ENCODE measurements at places on chromosomes 5 and 9.
A peak's percentile ranks its signal among the peaks of the same experiment; 100 is the strongest.

GRCh38 chr9:76403352-76403751 lies 9.1 kb upstream of the RFK start:
- peak; percentile 83 for DNase-seq

GRCh38 chr9:107708791-107709190 lies 219.2 kb upstream of the KLF4 start:
- no peak for DNase-seq

DNA sequence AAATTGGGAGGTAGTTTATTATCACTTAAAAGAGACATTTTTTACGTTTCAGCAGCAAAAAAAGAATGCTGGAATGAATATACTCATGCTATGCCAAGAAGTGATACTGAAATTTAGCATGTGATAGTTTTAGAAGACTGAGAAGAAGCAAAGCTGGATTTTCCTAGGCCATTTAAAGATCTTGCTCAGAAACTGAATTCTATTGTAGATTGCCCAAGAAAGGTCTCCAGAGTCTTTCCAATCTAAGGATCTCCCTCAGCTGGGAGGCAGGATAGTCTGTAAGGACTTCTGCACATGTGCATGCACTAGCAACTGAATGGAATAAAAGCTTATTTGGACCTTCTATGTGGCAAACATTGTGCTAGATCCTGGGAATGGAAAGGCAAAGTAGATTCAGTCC lies 334.5 kb downstream of the DTWD2 start:
- DNase-seq = no peak

DNA sequence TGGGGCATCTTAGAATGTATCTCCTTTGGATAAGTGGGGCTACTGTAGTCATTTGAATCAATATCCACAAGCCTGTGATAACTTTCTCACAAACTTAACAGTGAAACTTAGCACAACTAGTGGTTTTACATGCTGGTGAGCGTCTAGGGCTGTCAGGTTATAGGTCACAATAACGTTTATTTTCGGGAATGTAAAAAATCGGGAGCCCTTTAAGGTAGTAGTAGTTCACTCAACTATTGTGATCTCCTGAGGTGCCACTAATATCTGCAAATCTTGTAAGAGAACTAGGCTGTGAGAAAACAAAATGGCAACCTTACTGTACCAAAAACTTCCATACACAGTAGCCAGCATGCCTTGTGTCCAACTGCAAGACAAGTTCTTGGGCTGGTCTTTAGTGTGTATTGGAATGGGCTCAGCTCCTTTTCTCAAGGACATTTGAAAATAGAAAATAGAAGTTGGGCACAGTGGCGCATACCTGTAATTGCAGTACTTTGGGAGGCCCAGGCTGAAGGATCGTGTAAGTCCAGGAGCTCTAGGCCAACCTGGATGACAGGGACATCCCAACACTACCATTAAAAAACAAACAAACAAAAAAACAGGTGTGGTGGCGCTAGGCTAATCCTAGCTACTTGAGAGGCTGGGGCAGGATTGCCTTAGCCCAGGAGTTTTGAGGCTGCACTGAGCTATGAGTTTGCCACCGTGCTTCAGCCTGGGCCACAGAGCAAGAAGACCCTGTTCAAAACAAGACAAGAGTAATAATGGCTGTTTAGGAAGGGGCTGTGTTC lies 5.2 kb upstream of the PKN3 start:
- no peak for DNase-seq

DNA sequence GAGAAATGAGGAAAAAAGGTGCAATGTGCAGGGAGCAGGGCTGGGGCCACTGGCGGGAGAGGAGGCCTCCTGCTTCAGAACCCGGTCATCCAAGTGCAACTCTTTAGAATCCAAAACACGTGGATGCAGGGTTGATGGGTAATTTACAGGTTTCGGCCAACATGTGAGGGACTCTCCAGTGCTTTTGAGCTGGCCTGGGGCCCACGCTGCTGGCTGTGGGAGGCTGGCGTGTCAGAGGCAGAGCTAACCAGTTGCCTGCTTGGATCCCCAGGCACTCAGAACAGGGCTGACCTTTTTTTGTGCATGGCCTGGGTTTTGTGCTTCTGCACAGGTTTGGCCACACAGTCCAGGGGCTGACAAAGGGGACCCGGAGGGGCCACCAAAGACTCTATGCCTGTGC lies 61.6 kb downstream of the GADD45G start:
- DNase-seq = no peak

DNA sequence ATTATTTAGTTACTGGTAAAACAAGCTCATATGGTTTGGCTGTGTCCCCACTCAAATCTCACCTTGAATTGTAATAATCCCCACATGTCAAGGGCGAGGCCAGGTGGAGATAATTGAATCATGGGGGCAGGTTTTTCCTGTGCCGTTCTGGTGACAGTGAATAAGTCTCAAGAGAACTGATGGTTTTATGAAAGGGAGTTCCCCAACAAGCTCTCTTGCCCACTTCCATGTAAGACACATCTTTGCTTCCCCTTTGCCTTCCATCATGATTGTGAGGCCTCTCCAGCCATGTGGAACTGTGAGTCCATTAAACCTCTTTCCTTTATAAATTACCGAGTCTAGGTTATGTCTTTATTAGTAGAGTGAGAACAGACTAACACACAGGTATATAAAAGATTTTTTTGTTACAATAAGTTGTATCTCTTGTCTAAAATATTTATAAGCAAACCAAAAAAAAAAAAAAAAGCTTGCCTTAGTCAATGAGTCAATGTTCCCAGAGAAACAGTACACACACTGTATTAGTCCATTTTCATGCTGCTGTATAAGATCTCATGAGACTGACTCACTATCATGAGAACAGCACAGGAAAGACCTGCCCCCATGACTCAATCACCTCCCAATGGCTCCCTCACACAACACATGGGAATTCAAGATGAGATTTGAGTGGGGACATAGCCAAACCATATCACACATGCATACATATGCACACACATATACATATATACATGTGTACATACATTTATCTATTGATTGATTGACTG lies 138.3 kb downstream of the BASP1 start:
- DNase-seq = peak; percentile 75

- no peak for DNase-seq
These were observed 115.7 kb upstream of the MSX2 start for GRCh38 chr5:174608631-174609097.

- DNase-seq = no peak
These were observed 58.1 kb downstream of the HSPA4 start for GRCh38 chr5:133109655-133110483.

- no peak for DNase-seq
These were observed 14.8 kb downstream of the REEP5 start for GRCh38 chr5:112907166-112907631.

DNA sequence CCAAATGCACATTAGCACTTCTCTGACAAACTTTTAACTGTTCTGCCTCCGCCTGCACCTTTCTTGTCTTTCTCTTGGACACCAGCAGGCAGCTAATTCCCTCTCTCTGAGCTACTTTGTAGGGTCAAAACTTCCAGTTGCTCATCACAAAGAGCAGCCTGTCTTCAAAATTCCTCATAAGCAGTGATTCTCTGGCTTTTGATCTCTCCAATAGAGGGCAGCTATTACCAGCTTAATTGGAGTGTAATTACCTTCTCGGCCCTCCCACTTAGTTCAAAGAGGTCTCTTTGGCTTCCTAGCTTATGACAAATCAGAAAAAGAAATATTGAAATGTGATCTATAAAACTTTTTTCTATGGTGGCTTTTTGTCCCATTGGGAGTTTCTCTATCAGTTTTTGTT lies 43.6 kb upstream of the RAD23B start:
- DNase-seq = peak; percentile 39
